ENCODE measurements at places on chromosomes 13 and 19.
A peak's percentile ranks its signal among the peaks of the same experiment; 100 is the strongest.

DNA sequence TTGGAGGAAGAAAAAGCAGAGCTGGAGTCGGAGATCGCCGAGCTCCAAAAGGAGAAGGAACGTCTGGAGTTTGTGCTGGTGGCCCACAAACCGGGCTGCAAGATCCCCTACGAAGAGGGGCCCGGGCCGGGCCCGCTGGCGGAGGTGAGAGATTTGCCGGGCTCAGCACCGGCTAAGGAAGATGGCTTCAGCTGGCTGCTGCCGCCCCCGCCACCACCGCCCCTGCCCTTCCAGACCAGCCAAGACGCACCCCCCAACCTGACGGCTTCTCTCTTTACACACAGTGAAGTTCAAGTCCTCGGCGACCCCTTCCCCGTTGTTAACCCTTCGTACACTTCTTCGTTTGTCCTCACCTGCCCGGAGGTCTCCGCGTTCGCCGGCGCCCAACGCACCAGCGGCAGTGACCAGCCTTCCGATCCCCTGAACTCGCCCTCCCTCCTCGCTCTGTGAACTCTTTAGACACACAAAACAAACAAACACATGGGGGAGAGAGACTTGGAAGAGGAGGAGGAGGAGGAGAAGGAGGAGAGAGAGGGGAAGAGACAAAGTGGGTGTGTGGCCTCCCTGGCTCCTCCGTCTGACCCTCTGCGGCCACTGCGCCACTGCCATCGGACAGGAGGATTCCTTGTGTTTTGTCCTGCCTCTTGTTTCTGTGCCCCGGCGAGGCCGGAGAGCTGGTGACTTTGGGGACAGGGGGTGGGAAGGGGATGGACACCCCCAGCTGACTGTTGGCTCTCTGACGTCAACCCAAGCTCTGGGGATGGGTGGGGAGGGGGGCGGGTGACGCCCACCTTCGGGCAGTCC, 5.0 kb downstream of the FOSB start:
- no peak for DNase-seq

- no peak for DNase-seq
Measured at GRCh38 chr13:97933776-97934175, 19.7 kb upstream of the IPO5 start.

DNA sequence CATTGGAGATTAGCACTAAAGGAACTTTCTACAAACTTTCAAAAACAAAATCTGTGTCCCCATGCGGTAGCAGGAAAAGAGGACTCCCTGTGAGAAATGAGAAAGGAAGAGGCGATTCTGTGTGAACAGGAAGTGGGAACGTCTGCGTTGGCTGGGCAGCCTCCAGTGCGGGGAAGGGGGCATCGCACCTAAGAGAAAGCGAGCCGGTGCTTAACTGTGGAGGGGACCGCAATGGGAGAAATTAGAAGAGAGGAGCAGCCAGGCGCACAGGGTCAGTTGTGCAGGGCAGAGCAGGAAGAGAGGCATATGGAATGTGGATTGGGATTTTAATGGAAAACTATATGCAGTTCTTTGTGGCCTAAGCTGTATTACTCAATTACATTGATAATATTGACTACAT, 77.4 kb upstream of the DOCK9 start:
- DNase-seq, result peak; percentile 52

DNA sequence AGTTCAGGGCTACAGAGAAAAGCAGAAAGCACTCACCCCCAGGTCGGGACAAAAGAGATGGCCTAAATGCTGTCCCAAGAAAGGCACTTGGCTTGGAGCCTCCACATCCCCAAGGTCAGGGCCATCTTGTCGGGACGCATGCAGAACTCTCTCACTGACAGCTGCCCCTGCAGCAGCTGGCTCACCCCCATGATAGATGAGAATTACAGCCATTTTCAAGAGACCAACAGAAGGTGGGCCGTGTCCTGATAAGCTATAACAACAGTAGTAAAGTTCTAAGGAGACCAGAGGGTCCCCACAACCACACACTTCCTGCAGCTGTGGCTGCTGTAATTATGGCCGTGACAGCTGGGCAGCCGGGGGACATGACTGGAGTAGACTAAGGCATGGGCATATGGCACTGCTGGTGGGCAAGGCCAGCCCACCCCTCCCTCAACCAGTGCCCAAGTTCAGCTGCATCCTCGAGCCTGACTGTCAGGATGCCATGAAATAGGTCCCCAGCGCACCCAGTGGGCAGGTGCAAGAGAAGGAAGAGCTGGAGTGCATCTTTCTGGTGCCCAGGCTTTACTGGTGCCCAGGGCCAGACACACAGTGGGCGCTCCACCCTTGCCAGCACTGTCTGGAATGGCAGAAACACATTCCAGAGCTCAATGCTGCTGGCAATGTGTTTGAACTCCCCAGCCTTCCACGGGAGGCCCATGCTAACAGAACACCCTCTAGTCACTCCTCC, 436.7 kb upstream of the ZNF507 start:
- no peak for DNase-seq

DNA sequence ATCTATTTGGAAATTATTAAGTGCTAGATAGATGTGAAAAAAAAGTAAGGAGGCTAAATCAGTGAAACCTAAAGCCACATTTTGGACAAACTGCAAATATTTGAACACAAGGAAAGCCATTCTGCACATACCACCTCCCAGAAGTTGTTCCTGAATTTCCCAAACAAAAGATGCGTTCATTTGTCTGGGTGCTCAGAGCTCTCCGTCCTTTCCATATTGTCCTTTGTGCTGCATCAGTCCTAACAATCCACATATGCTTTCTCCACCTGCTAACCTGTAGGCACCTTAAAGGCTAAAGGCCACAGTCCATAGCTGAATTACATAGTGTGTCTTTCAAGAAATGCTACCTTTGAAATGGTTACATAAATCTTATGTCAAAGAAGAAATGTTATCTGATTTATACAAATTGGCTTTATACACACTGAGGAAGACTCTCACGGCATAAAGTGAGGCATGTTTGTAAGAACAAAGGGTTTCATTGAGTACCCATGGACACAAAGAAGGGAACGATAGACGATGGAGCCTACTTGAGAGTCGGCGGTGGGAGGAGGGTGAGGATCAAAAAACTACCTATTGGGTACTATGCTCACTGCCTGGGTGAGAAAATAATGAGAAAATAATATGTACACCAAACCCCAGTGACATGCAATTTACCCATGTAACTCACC, 182.0 kb downstream of the RGCC start:
- DNase-seq, result no peak

GRCh38 chr13:96779691-96780090, 214.6 kb downstream of the OXGR1 start:
- no peak for DNase-seq

DNA sequence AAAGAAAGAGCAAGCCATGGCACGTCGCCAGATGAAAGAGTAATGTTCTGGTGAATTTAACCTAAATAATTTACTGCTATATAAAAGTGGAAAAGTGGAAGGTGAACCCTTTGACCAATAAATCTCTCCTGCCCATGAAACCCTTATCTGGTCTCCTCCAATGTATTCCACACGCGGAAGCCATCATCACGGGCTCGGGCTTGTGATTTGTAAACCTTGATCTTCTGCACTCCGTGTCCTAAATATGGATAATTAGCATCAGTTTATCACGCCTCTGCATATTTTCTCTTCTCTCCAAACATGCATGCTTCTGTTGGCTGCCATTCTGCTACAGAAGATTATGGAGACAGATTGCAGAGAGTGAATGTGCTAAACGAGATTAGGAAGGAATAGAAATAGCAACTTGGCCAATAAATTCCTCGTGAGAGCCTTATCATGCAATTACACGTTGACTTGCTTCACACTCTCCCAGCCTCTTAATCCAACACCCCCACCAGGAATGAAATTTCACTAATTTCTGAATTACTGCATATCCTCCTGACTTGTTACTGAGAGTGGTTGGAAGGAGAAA, 34.5 kb downstream of the SOX1 start:
- no peak for DNase-seq

DNA sequence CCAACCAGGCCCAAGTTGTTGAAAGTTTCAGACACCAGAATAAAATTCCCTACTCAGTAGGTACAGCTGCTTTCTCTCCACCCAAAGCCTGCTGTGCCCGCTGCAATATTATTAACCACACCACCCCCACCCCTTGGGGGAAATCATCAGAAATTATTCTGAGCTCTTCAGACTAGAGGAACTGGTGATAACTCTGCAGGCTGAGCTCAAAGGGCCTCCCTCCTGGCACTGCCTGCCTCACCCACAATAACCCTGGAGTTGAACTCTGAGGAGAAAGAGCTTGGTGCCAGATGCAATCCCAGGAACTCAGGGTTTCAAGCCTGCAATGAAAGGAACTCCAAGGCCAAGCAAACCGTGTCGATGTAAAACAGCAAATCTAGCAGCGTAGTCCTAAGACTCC, 381.7 kb upstream of the ZNF507 start:
- no peak for DNase-seq

GRCh38 chr13:47044842-47045241, 148.0 kb upstream of the HTR2A start:
- DNase-seq, result no peak

- DNase-seq, result no peak
Measured at GRCh38 chr13:34152409-34152808, 334.5 kb downstream of the RFC3 start.

DNA sequence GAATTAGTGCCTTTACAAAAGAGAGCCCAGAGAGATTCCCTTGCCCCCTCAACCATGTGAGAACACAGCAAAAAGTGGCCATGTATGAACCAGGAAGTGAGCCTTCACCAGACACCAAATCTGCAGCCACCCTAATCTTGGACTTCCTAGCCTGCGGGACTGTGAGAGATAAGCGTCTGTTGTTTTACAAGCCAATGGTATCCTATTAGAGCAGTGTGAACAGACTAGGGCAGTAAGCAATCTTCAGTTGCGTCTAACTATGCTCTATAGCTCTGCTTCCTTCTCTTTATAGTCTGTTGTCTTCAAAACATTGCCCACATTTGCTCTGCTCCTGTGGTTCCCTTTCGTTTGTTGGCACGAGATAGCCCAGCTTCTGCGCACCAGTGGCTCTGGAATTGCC, 109.5 kb upstream of the FNDC3A start:
- no peak for DNase-seq

- DNase-seq, result no peak
Measured at GRCh38 chr13:66036024-66036614, 1194.0 kb downstream of the PCDH9 start.

DNA sequence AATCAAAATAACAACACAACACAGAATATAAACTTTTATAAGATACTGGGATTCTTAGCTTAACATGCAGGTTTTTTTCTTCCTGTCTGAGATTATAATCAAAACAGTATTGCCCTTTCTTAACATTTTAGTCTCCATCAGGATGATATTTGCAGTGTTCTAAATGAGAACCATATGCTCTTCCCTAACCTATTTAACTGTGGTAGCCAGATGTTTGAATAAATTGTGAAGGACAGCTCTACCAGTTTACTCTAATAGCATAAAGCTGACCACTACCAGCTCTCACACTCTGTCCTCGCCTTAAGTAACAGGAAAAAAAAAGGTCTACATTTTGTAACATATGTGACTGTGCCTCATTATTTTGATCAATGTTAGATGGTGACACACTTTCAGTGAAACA, 618.7 kb upstream of the SGCG start:
- DNase-seq, result no peak

- DNase-seq, result no peak
Measured at GRCh38 chr19:781800-782184, 15.5 kb upstream of the PTBP1 start.

- no peak for DNase-seq
Measured at GRCh38 chr19:18379803-18380747, 5.9 kb upstream of the GDF15 start.

DNA sequence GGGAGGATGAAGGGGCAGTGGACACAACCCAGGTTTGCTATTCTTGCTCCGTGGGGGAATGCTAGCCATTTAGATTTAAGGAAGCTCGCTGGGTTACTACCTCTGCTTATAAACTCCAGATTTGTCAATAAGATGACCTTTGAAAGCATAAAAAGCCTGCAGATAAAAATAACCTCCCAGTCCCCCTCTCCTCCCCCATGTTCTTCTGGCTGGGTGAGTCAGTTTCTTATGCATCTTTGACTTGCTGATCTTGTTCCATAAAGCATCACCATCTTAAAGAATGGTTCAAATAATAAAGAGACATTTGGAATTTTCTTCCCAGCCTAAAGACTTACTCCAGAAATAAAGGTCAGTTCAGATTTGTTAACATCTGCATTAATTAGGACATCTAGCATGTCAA, 118.3 kb upstream of the RNF113B start:
- no peak for DNase-seq

DNA sequence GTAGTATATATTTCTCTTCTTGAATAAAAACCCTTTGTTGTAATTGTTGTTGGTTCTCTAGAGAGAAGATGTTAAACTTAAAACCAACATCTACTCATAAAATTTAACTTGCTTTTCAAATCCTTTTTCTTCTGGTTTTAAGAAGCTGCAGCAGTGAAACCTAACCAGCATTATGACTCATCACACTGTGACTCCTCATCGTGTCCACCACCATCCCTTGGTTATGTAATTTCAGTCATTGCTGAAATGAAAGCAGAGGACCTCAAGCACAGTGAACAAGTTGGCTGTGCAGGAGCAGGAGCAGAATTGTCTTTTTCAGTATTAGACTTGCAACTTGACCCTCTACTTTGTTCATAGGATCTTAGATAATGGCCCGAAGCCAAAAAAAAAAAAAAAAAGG, 64.9 kb upstream of the HTR2A start:
- no peak for DNase-seq

DNA sequence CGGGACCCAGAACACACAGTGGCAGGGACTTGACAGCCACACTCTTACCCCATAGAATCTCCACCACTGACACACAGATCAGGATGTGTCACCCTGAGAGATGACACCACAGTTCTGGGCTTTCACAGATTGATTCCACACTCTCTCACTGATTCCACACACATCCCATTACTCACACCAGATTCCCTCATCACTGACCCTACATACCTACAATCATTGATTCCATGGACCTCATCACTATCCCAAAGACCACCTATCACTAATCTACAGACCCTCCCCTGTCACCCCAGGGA, 57.6 kb upstream of the ZNF527 start:
- no peak for DNase-seq

DNA sequence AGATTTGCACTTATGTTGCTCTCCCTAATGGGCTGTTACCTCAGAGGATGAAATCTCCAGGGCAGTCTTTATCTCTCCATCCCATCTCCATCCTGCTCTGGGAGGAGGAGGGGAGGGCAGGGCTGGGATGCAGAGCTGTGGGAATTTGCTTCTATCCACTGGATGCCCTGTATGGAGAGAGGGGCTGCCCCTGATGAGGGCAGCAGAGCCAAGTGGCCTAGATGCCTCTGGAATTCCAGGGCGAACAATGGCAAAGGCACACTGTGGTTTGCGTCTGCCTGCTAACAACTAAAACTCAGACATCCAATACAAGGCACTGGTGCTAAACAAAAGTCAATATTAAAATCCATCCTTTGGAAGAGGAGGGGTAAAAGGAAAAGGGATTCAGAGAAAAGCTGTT, 165.1 kb downstream of the COG6 start:
- no peak for DNase-seq

- no peak for DNase-seq
Measured at GRCh38 chr13:61944329-61944929, 528.8 kb upstream of the PCDH20 start.

GRCh38 chr13:38463048-38463447, 113.4 kb downstream of the UFM1 start:
- no peak for DNase-seq

Measured in endothelial cell (in vitro differentiated cells).